Activated T-helper 1 cell treated with anti-CD3 and anti-CD28 coated beads, Interleukin-12 subunit alpha, Interleukin-12 subunit beta, Interleukin-2, Interleukin-4 antibody, amounts not matched to agents 30 ng/mL and 10 ng/mL and 1 ng/mL, durations not matched to agents 14 hours and 24 hours and 36 hours (primary cell): ENCODE measurements at places on chromosomes 5 and 9. TPM values are rescaled to one million over a fixed set of nuclear protein-coding genes. Genes with fewer than 3 reads are reported as not detected.

The GRM6 gene
- not detected in 2 replicates for total RNA-seq

The FST gene
- 0.17 and 0.31 TPM in 2 replicates for total RNA-seq

The TNFSF15 gene
- total RNA-seq: 1.4 and 1.5 TPM in 2 replicates

The SLC1A3 gene
- not detected in 2 replicates for total RNA-seq

DNA sequence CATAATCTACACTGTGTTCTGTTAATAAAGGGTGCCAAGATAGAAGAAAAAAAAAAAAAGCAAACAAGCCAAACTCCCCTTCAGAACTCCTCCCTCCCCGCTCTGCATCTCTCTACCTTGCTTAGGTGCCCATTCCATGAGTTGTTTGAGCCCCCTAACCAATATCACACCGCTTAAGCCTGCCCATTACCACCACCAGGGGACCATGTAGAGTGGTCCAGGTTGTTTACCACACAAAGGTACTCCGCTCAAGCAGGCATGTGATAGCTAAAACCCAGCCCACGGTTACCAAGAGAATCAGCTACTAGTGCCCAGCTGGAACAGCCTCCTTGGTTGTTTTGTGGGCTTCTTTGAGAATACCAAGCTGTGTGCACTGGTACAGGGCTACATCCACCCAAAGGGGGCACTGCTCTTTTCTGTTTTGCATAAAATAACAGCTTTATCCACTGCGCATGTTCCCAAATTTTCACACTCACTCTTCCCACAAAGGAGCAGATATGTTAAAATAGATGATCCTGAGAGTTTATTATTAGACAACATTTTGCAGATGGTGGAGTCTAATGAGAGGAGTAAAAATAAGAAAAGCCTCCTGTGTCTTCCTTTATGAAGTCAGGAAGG lies 304.1 kb downstream of the DEPDC1B start:
- no peaks in the 10 kb centered on the region for H3K27me3 ChIP-seq
- no peak for DNase-seq
- H3K4me3 ChIP-seq: no peak overlapping the region
- no peak overlapping the region for H3K27ac ChIP-seq

GRCh38 chr5:162496100-162496808 lies 428.7 kb downstream of the GABRG2 start:
- no peaks in the 10 kb centered on the region for H3K4me1 ChIP-seq
- DNase-seq: no peak
- no peaks in the 10 kb centered on the region for H3K27me3 ChIP-seq
- H3K27ac ChIP-seq: no peak overlapping the region

DNA sequence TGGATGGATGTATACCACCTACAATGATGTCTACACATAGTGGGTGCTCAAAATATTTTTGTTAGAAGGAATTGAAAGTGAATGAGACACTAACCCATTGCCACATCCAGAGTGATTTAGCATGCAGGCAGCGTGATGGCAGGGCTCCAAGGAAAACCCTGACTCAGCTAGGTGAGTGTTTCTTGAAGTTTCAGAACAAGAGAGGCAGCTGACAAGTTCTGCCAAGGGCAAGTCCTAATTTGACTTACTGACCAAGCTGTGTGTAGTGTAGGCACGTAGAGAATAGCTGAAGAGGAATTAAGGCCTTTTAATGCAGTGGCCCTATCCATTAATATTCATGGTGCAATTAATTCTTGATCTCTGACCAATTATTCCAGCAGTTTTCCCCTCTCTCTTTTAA lies 107.8 kb upstream of the ATP10B start:
- DNase-seq: no peak
- peaks cover 1% of the 10 kb centered on the region for H3K27me3 ChIP-seq
- H3K4me1 ChIP-seq: no peaks in the 10 kb centered on the region
- no peak overlapping the region for H3K4me3 ChIP-seq
- no peak overlapping the region for H3K27ac ChIP-seq

DNA sequence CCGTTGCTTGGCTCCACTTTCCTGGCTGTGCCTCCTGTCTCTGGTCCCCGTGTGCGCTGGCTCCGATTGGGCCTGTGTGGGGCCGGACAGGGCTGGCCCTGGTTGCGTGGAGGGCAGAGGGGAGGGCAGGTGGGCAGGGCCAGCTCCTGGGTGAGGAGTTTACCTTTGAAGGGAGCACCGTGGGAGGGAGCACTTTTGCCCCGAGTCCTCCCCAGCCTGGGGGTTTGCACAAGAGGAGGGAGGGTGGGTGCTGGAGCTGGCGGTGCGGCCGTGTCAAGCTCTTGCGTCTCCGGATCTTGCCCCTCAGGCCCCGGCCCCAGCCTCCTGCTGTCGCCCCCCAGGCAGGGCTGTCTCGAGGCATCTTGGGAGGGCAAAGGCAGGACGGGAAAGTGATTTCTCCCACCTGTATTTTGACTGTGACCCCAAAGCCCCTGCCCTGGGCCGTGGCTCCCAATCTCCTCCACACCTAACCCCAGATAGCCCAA lies 48.3 kb upstream of the EXOC3 start:
- H3K36me3 ChIP-seq: peaks cover 5% of the 10 kb centered on the region
- H3K27me3 ChIP-seq: no peaks in the 10 kb centered on the region
- H3K27ac ChIP-seq: peak overlapping the region; percentile 40
- DNase-seq: no peak

DNA sequence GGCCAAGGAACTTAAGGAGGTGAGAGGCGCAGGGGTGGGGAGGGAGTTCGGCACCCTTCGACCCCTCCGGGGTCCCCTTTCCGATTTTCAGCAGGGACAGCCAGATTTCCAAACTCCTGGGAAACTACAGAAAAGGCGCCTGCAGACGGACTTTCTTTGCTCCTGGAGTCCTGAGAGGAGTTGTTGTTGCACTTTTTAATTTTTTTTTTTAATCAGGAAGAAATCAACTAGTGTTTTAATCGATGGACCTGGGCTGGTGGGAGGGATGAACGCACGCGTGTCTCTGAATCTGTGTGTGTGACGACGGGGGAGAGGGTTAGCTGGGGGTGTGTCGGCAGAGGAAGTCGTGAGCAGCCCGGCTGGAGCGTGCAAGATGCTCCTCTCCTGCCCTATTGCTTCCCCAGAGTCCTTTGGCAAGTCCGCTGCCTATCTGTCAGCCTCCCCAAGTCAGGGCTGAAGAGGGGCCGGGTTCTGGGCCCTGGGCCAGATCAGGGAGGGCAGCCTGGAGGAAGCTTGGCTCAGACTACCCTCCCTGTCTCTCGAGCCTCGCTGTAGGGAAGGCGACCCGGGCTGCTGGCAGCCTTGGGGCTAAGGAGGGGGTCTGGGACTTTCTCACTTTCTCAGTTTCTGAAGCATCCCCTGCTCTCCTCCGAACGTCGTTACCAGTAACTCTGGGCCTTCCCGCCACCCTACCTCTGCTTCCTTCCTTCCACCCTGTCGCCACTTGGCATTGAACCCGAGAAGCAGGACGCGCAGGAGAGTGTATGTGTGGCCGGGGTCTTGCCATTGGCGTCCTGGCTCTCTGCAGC lies 731 bp downstream of the PRR16 start:
- H3K27me3 ChIP-seq: peaks cover 51% of the 10 kb centered on the region
- no peaks in the 10 kb centered on the region for H3K4me1 ChIP-seq
- H3K36me3 ChIP-seq: no peaks in the 10 kb centered on the region
- no peak for DNase-seq
- H3K27ac ChIP-seq: peak overlapping the region; percentile 23

DNA sequence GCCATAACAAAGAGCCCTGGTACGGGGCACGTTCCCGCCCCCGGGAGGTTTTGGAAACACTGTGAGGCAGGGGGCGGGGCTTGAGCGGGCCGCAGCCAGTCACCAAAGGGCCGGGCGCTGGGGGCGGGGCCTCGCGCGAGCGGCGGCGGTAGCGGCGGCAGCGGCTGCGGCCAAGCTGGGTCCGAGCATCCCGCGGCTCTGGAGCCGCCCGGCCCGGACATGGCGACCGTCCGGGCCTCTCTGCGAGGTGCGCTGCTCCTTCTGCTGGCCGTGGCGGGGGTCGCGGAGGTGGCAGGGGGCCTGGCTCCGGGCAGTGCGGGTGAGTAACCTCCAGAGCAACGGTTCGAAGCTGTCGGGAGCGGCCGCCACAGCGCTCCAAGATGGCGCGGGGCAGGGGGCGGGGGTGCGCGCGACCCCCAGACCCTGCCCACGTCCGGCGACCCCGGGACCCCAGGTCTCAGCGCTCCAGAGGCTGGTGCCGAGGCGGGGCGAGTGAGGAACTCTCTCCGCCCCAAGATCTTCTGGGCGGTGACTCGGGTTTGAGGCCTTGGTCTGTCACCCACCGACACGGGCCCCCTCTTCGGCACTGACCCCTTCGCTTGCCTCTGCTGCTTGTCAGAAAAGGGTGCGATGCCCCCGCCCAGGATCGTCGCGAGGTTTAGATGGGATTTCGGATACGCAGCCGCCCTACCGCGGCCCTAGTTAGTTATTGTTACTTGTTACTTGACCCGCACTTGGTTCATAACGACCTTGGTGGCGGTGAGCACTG lies at the start of gene RECK:
Gene RECK, plus strand, starts transcription at position 134 of the 769 bp plus-strand sequence. Its CDS starts 86 bp downstream, at position 220.
- H3K27ac ChIP-seq: peak within 1 kb of the TSS; percentile 80
- peaks cover 24% of the 10 kb centered on the region for H3K27me3 ChIP-seq

DNA sequence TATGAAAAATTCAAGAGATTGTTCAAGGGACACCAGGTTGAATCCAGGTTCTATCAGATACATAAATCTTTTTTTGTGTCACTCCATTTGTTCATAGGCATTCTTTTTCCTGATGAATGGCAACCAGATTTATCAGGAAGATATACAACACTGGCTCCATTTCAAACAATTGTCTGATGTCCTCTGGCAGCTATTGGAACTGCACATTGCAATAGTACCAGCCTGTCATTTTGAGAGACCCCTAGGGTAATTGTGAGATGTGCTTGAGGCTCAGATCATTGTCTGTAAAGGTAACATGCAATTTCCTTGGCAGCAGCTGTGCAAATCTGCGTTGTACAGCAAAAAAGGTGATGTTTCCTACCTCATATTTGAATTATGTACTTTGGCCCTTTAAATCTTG lies 25.9 kb downstream of the KCTD16 start:
- H3K4me1 ChIP-seq: no peaks in the 10 kb centered on the region
- H3K4me3 ChIP-seq: no peak overlapping the region
- H3K27ac ChIP-seq: no peak overlapping the region
- DNase-seq: no peak
- H3K27me3 ChIP-seq: peaks cover 16% of the 10 kb centered on the region
